ENCODE measurements at places on chromosomes 5 and 9. TPM values are rescaled to one million over a fixed set of nuclear protein-coding genes. Genes with fewer than 3 reads are reported as not detected.

HARS2 gene
- 9.2 TPM for polyA plus RNA-seq

NTNG2 gene
- 0.13 TPM for polyA plus RNA-seq

GAS1 gene
- polyA plus RNA-seq, result 1.0 TPM

PCDHB15 gene
- 30.0 TPM for polyA plus RNA-seq

CYLC2 gene
- polyA plus RNA-seq, result not detected

ALDH1B1 gene
- polyA plus RNA-seq, result 7.7 TPM

SLC36A2 gene
- polyA plus RNA-seq, result not detected

MYO10 gene
- 99.8 TPM for polyA plus RNA-seq

GABRA1 gene
- polyA plus RNA-seq, result 1,123 TPM
